Mammary microvascular endothelial cell (primary cell): ENCODE measurements at places on chromosomes 5 and 9. TPM values are rescaled to one million over a fixed set of nuclear protein-coding genes. Genes with fewer than 3 reads are reported as not detected.

SLC34A1 gene
- total RNA-seq, result not detected in 2 replicates

IQGAP2 gene
- total RNA-seq, result 0.39 and 1.1 TPM in 2 replicates

PCBD2 gene
- total RNA-seq, result 4.3 and 5.0 TPM in 2 replicates

BHMT2 gene
- total RNA-seq, result 1.6 and 1.9 TPM in 2 replicates

GPX3 gene
- 11.8 and 16.1 TPM in 2 replicates for total RNA-seq

GRAMD2B gene
- total RNA-seq, result 3.9 and 5.9 TPM in 2 replicates

SPATA31D4 gene
- total RNA-seq, result not detected in 2 replicates

MRPL41 gene
- total RNA-seq, result 92.1 and 129 TPM in 2 replicates

FOXD1 gene
- 0.05 and 0.33 TPM in 2 replicates for total RNA-seq

FGFR4 gene
- 1.7 and 2.3 TPM in 2 replicates for total RNA-seq

CCNG1 gene
- 224 and 247 TPM in 2 replicates for total RNA-seq

KCTD16 gene
- 0.05 and 0.07 TPM in 2 replicates for total RNA-seq

SPATA31C1 gene
- total RNA-seq, result not detected in 2 replicates

OTP gene
- not detected in 2 replicates for total RNA-seq

TAS2R1 gene
- not detected in 2 replicates for total RNA-seq

UNC5A gene
- 0.87 and 1.1 TPM in 2 replicates for total RNA-seq

BTNL9 gene
- total RNA-seq, result 0.05 TPM in 1 of 2 replicates, not detected in the other

PCA3 gene
- total RNA-seq, result 0.13 and 0.34 TPM in 2 replicates

OGN gene
- total RNA-seq, result not detected in 2 replicates

CLIC3 gene
- 0.40 TPM in 1 of 2 replicates, not detected in the other for total RNA-seq

CAVIN4 gene
- total RNA-seq, result 0.94 and 1.2 TPM in 2 replicates

ANKDD1B gene
- not detected in 2 replicates for total RNA-seq

ZNF462 gene
- total RNA-seq, result 4.6 and 5.4 TPM in 2 replicates

PTPA gene
- total RNA-seq, result 118 and 121 TPM in 2 replicates

SH3TC2 gene
- 3.8 and 4.6 TPM in 2 replicates for total RNA-seq
